ENCODE measurements at places on chromosomes 6 and 20.

GRCh38 chr6:132962936-132963868, 148.8 kb downstream of the RPS12 start:
- DNase-seq: peak; percentile 76

DNA sequence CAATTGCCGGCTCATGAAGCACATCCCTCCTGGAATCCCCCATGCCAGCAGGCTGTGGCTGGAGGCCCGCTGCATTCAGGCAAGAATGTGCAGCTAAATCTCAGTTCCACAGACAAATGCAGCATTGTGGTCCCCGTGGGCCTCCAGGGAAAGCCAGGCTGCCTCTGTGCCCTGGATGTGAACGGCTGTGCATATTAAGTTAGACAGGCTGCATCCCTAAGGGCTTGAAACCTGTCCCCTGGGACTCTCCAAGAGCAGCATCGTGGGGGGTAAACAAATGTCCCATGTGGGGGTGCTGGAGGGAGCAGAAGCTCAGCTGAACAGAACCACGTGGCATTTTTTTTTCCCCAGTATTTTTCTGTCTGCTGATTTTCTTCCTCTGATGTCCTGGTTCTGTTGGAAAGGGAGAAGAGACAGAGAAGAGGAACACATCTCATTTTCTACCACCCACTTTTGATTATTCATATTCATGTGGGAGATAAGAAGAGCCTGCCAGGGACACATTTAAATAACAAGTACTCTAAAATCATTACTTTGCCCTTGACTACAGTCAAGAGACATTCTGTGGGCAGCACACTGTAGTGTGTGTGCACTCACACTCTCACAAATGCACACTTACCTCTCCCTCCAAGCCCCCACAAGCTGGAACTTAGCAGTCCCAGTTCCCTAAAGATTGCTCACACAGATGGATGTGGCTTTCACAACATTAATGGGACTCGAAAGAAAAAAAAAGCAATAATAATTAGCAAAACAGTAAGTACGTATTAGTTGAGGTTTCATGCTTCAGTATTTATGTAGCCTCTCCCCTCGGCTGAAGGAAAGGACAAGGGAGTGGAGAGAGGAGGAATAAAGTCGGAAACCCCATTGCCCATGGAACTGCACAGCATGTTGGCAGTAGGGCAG, 16.9 kb downstream of the GFOD1 start:
- DNase-seq: no peak

GRCh38 chr20:48669946-48670605, 157.7 kb downstream of the PREX1 start:
- DNase-seq: peak; percentile 92

GRCh38 chr6:1016329-1017302, 295.3 kb upstream of the FOXQ1 start:
- DNase-seq: no peak

DNA sequence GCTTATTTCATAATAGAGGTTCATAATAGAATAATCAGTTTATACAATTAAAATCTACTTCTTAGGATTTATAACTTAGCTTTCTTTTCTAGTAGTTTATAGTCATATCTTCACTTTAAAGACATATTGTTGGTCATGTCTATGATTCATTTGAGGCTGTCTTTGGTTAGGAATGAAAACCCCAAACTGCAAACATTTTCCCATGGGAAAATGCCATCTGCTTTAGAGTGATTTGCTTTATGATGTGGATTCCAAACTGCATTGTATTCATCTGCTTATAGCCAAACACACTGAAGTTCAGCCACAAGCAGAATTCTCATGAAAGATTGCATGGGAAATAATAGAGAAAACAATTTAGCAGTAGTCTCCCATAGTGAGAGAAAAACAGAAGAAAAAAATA, 128.0 kb downstream of the RFPL4B start:
- DNase-seq: no peak

All from dermis blood vessel endothelial cell (primary cell).